Smooth muscle cell of trachea (primary cell): ENCODE measurements at places on chromosomes 3 and 15. TPM values are rescaled to one million over a fixed set of nuclear protein-coding genes. Genes with fewer than 3 reads are reported as not detected.

The SAXO2 gene
- total RNA-seq, result 0.44 and 0.50 TPM in 2 replicates

The LARP6 gene
- 69.6 and 110 TPM in 2 replicates for total RNA-seq

The SLC35A5 gene
- 27.3 and 33.7 TPM in 2 replicates for total RNA-seq

The MAGI1 gene
- total RNA-seq, result 16.5 and 17.6 TPM in 2 replicates

The GOLGA6L10 gene
- total RNA-seq, result under 0.01 and 0.44 TPM in 2 replicates

The MASP1 gene
- total RNA-seq, result 33.2 and 178 TPM in 2 replicates

The PIERCE2 gene
- 1.2 TPM in 2 replicates for total RNA-seq

The CHRD gene
- 0.73 and 2.6 TPM in 2 replicates for total RNA-seq
